ENCODE measurements at places on chromosomes 3 and 15. TPM values are rescaled to one million over a fixed set of nuclear protein-coding genes. Genes with fewer than 3 reads are reported as not detected.

- no peaks in the 10 kb centered on the region for H3K27me3 ChIP-seq
- DNase-seq, result no peak
- peak overlapping the region; percentile 99 for H3K27ac ChIP-seq
- peaks cover 47% of the 10 kb centered on the region for H3K4me1 ChIP-seq
- H3K36me3 ChIP-seq, result no peaks in the 10 kb centered on the region
Observed at GRCh38 chr3:125594125-125594524, 1.2 kb downstream of the OSBPL11 start.

The TRPC1 gene
- total RNA-seq, result 10.6 TPM

The MDFIC2 gene
- total RNA-seq, result not detected

GRCh38 chr3:151130428-151130827 is 45.0 kb downstream of the MED12L start:
- no peaks in the 10 kb centered on the region for H3K36me3 ChIP-seq
- H3K4me3 ChIP-seq, result no peak overlapping the region
- no peaks in the 10 kb centered on the region for H3K27me3 ChIP-seq
- no peak for DNase-seq
- H3K27ac ChIP-seq, result no peak overlapping the region
